ENCODE measurements at places on chromosomes 16 and 17. TPM values are rescaled to one million over a fixed set of nuclear protein-coding genes. Genes with fewer than 3 reads are reported as not detected.

Gene JPT2
- total RNA-seq = 108 TPM

Gene HAGHL
- total RNA-seq = 7.9 TPM

Gene HSPB9
- total RNA-seq = not detected

Gene CRHR1
- not detected for total RNA-seq

Gene USP22
- 245 TPM for total RNA-seq

Gene KRT27
- 2.0 TPM for total RNA-seq

Gene C17orf50
- not detected for total RNA-seq

Gene TM4SF5
- not detected for total RNA-seq

Gene CDRT4
- total RNA-seq = 25.4 TPM

Gene KRT14
- 0.52 TPM for total RNA-seq

Gene EFCAB5
- 1.6 TPM for total RNA-seq

Gene PIRT
- not detected for total RNA-seq

Gene ABCC11
- 1.7 TPM for total RNA-seq

DNA sequence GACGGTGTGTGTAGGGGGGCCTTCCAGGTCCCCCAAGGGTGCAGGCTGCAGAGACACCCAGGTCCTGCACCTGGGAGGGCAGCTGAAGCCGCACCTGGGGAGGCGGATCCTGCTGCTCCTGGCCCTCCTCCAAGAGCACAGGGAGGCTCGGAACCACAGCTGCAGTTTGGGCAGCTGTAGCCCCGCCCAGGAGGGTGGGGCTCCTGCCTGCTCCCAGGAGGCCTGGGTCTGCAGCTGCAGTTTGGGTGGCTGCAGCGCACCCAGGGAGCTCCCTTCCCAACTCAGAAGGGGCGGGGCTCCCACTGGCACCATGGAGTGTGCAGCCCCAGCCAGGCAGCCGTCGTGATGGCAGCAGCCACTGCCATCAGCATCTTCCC, 69.4 kb upstream of the NKD1 start:
- DNase-seq = no peak

GRCh38 chr16:53787423-53787822, 83.5 kb downstream of the FTO start:
- DNase-seq = no peak

DNA sequence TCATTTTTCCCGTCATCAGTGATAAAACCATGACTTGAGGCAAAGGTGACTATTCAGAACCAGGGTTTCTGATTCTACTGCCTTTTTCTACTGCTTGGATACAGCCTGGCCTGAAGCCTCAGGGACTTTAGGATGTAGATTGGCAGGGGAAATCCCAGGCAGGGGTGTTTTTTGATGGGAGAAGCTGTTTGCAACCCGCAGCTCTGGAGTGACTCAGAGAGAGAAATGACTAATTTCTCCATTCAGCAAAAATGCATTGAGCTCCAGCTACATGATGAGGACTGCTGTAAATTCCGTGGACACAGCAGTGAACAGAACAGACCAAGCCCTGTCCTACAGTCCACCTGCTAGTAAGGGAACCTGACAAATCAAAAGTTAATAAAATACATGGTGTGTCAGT, 560.6 kb downstream of the CDH13 start:
- DNase-seq = no peak

GRCh38 chr17:48262982-48263730, 155.6 kb downstream of the SNX11 start:
- no peak for DNase-seq

DNA sequence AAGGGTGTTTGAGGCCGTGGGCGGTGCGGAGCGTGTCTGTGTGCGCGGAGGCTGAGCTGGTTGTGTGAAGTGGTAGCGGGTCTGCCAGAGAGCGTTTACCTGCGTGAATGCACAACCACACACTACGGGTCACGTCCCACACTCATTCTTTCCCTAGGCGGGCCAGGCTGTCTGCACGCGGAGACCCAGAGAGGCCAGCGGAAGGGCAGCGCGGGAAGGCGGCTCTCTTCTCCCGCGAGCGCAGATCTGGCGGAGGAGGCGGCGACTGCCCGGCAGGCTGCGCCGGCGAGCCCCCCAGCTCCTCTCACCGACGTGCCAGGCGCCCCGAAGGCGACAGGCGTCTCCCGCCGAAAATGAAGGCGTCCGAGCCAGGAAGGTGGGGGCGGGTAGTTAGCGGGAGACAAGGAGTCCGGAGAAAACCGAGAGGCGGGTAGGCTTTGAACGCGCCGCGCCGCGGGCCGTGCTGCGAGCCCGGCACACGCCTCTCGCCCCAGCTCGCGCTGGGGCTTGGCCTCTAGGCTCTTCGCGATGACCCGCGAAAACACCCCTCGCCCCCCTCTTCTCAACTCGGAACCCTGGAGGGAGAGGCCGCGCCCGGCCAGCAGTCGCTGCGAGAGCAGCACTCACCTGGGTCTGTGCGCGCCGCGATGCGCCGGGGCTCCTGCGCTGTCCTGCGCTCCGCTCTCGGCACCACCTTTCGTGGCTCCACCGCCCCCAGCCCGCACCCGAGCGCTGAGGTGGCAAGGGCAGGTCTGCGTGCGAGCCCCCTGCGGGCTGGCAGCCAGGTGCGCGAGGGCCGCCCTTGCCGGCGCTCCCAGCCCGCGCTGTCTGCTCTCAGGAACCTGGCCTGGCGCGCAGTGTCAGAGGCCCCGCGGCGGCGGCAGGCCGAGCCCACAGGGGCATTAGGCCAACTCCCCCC, 2.0 kb upstream of the FOXF1 start:
- no peak for DNase-seq

DNA sequence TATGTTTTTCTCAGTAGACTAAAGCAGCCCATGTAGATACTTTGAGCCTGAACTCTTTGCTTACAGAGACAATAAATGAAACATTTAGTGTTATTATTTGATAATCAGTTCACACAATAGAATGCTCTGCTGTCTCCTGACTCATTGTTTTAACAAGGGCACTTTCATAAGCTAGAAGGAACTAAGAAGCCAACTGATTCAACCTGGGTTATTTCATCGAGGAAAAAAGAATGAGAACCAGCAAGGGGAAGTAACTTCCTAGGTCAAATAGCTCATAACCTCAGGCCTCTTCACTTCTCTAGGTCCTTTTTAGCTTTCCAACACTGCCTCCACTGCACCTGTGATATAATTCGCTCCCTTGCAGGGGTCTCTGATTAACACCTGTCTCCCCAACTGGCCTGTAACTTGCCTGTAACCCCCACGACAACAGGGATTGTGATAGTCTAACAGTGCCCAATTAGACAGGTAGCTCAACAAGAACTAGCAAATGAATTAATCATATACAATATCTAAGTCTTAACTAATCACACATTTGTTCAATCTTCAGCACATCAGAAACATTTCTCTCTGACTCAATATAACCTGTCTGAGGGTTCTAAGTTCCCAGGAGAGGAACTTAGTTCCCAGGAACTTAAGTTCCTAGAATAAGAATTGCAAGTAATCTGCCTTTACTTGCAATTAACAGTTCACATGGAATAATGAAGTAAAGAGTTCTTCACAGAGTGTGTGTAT, 34.8 kb downstream of the RFFL start:
- DNase-seq = no peak

- DNase-seq = no peak
Observed at GRCh38 chr16:85185303-85186100, 73.2 kb upstream of the CIBAR2 start.

GRCh38 chr16:54462151-54462651, 175.6 kb upstream of the IRX3 start:
- no peak for DNase-seq

- DNase-seq = no peak
Observed at GRCh38 chr17:80133626-80133970, 13.3 kb downstream of the EIF4A3 start.

DNA sequence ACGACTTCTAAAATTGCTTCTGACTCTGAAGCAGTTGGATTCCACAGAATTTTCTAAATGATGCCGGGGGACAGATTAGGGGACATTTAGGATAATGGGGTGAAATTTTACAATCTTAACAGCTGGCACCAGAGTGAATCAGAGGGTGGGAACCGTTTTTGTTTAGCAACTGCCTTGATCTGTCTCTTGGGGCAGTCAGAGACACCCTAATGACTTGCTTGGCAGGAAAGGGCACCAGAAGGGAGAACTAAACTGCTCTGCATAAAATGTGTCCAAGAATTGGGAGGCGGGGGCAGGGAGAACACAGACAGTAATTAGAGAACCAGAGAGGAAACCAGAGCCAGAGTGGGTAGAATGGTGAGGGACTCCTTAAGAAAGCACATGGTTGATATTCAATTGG, 6.1 kb upstream of the ABCC12 start:
- DNase-seq = no peak

DNA sequence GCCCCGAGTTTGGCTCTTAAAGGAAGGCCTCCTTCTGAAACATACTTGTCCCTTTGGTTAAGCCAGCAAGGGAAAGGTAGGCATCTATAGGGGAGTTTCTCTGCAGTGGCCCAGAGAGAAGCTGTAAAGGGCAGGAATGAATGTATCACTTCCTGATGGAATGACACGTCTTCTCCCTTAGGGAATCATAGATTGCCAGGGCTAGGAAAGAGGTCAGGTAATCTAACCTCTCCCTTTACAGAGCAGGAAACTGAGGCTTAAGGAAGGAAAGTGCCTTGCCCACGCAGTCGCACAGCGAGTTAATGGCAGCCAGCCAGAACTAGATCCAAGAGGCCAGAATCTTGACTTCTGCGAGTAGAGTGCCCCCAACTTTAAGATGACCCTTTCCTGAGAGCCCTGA, 66.1 kb downstream of the NEUROD2 start:
- no peak for DNase-seq

DNA sequence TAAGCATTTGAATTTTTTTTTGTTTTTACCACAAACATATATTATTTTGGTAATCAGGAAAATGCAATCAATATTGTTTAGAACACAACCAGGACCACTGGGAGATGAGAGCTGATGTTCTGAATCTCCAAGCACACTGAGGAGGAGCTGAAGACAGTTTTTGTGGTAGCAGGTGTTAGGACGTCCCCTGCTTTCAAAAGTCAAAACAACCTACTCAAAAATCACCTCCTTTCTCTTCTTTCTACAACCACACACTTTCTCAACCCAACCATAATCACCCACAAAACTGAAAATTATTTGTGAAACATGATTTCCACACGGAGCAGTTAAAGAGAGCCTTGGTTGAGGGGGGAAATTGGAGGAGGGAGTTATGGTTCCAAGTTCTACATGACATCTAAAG, 26.7 kb upstream of the CFAP20 start:
- no peak for DNase-seq

- DNase-seq = no peak
Observed at GRCh38 chr17:44604116-44604761, 47.0 kb downstream of the FZD2 start.

DNA sequence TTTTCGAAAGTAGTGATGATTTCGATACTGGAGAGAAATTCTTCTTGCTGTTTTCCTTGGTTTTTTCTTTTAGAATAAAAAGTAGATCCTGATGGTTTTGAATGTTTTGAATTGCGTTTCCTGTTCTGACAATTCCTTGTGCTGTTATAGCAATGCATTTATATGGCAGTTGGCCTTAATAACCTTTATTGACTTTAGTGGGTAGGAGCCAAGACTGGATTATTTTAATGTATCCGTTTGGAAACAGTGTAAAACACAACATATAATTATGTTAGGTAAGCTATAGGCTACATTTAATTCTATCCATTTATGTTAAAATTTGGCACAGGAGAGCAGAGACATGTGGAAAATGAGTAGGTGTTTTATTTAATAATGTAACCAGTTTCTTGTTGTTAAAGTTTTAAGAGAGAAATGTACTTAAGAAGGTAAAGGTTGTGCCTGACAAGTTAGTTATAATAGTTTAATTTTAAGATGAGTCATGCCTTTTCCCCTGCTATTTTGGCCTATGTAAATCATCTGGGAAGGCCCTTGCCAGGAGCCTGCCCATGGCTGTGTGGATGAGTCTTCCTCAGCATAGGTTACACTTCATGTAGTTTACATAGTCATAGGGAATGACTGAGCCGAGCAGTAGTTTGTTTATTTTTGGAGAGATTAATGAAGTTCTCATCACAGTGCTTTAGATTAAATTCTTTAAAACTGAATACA, 189.9 kb downstream of the FTO start:
- no peak for DNase-seq

- DNase-seq = no peak
Observed at GRCh38 chr17:52357854-52358253, 199.3 kb upstream of the CA10 start.

GRCh38 chr17:2354311-2354710, 17.0 kb downstream of the SGSM2 start:
- DNase-seq = no peak

- no peak for DNase-seq
Observed at GRCh38 chr16:73997971-73998370, 298.6 kb upstream of the PSMD7 start.
